Regular cardiac myocyte (primary cell): ENCODE measurements at places on chromosomes 11 and 22. TPM values are rescaled to one million over a fixed set of nuclear protein-coding genes. Genes with fewer than 3 reads are reported as not detected.

Gene EHF
- total RNA-seq: under 0.01 and 0.28 TPM in 2 replicates

Gene CD3E
- total RNA-seq: not detected in 2 replicates

Gene E2F8
- under 0.01 and 0.77 TPM in 2 replicates for total RNA-seq

Gene UBQLN3
- total RNA-seq: not detected in 2 replicates

Gene RAG2
- not detected in 2 replicates for total RNA-seq

Gene MB
- 0.77 and 0.85 TPM in 2 replicates for total RNA-seq
